ENCODE measurements at places on chromosomes 3 and 15.

GRCh38 chr3:100898681-100899080 is 94.5 kb downstream of the ABI3BP start:
- no peak for DNase-seq

- peak; percentile 30 for DNase-seq
These were observed 674 bp downstream of the SERP1 start for GRCh38 chr3:150545419-150546225.

- peak; percentile 49 for DNase-seq
These were observed 1013.6 kb downstream of the ROBO1 start for GRCh38 chr3:78754066-78754743.

- DNase-seq: peak; percentile 26
These were observed 230.3 kb upstream of the TLE3 start for GRCh38 chr15:70327856-70328678.

DNA sequence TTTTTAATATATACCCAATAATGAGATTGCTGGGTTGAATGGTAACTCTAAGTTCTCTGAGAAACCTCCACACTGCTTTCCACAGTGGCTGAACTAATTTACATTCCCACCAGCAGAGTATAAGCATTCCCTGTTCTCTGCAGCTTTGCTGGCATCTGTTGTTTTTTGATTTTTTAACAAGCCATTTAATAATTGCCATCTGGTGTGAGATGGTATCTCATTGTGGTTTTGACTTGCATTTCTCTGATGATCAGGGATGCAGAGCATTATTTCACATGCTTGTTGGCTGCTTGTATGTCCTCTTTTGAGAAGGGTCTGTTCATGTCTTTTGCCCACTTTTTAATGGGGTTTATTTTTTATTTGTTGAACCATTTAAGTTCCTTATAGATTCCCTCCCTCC is 75.0 kb upstream of the EPHB3 start:
- no peak for DNase-seq

- no peak for DNase-seq
These were observed 490 bp upstream of the ALAS1 start for GRCh38 chr3:52197499-52197841.

- no peak for DNase-seq
These were observed 1.7 kb upstream of the VPS18 start for GRCh38 chr15:40892447-40893012.

DNA sequence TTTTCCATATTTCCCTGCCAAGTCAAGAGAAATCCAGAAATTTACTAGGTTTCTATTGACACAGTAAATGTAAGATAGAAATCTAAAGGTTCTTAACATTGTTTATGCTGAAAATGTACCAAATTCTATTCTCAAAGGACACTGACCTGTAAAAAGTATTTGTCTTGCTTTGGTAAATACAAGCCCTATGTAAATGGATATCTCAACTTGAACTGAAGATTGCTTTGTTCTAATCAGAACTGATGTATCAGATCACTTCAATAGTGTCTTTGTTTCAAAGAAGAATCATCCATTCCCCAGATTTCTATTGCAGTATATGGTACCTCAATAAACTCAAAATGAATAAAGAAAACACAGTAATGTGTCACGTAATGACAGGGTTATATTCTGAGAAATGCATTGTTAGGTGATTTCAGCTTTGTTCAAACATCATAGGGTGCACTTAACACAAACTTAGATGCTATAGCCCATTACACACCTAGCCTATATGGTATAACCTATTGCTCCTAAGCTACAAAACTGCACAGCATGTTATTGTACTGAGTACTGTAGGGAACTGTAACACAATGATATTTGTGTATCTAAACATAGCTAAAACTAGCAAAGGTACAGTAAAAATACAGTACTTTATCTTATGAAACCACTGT is 143.5 kb upstream of the NECTIN3 start:
- no peak for DNase-seq

GRCh38 chr3:21169948-21170347 is 581.1 kb downstream of the ZNF385D start:
- DNase-seq: no peak

- no peak for DNase-seq
These were observed 569.6 kb upstream of the ROBO2 start for GRCh38 chr3:76470285-76470684.

- DNase-seq: no peak
These were observed 25.5 kb upstream of the HHATL start for GRCh38 chr3:42728056-42728455.

- DNase-seq: peak; percentile 24
These were observed 216.3 kb downstream of the IGSF11 start for GRCh38 chr3:118818386-118818785.

DNA sequence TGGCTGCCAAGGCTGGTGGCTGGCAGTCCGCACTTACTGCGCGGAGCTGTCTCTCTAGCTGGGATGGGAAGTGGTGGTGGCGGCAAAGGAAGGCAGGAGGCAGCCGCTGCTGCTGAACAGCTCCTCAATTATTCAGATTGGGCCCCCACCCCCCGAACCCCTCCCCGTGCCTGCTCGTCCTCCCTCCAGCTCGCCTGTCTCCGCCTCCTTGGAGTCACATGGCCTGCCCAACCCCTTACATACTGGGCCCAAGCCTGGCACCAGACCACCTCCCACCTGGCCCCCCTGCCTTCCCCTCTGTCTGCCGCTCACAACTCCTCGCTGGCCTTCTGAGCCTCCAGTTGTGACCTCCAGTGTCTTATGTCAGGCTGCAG is at the start of gene SLC7A14:
TSS of gene SLC7A14 (minus strand) at position 139 of the 374 bp plus-strand sequence. CDS start 59,139 bp downstream, outside the sequence.
- DNase-seq: no peak

GRCh38 chr3:49723296-49723627 is 489 bp downstream of the GMPPB start:
- peak; percentile 45 for DNase-seq

- no peak for DNase-seq
These were observed 32.4 kb upstream of the HES1 start for GRCh38 chr3:194103505-194103904.

- no peak for DNase-seq
These were observed 43.0 kb downstream of the TP53BP1 start for GRCh38 chr15:43449981-43450380.

DNA sequence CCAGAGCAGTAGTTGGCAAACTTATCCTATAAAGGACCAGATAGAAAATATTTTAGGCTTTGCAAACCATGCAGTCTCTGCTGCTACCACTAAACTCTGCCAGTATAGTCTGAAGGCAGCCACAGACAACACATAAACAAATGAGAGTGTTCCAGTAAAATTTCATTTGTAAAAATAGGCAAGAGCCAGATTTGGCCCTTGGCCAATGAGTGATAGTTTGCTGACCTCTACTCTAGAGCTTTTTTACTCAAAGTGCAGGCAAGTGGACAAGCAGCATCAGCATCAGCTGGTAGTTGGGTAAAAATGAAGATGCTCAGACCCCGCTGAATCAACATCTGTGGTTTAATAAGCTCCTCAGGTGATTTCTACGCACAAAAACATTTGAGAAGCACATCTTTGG is 269.8 kb downstream of the NTRK3 start:
- no peak for DNase-seq

DNA sequence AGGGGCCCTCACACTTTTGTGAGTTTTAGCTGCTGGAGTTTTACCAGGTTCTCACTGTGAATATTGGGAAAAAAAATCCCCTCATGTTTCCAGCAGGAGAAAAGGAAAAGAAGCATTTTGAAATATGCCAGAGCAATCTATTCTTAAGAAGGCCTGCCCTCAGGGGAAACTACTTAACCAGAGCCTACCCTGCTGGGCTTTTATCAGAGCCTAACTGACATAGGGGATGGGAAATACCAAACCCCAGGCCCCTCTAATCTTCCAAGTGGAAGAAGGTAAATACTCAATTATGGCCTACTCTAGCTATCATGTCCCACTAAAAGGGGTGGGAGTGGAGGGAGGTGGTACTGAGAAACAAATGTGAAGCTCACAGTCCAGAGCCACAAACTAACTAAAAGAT is 68.7 kb upstream of the NMNAT3 start:
- DNase-seq: no peak

DNA sequence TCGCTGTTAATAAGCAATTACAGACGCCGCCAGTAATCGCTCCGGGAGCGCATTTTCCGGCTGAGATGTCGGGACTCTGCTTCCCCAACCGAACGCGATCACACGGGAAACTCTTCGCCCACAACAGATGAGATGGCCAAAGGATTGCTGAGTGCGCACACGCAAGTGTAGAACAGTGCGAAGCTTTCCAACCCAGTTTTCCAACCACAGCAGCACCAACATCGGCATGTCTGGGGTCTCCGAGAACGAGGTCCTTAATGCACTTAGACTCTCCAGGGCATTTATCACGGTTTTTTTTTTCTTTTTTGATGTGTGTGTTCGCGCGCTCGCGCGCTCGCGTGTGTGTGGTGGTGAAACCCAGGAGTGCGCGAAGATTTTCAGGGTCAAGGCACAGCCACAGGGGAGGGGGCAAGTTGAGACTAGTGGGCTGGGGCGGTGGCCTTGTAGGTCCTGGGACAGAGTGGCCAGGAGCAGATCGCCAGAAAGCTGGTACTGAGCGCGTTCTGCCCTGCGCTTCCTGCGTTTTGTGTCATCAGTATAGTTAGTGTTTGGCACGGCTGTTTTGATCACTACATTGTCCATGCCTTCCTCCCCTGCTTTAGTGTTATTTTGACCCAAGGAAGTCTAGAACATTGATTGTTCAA is 1.8 kb upstream of the EOMES start:
- no peak for DNase-seq

- DNase-seq: no peak
These were observed 32.1 kb downstream of the POMGNT2 start for GRCh38 chr3:43073836-43074220.

DNA sequence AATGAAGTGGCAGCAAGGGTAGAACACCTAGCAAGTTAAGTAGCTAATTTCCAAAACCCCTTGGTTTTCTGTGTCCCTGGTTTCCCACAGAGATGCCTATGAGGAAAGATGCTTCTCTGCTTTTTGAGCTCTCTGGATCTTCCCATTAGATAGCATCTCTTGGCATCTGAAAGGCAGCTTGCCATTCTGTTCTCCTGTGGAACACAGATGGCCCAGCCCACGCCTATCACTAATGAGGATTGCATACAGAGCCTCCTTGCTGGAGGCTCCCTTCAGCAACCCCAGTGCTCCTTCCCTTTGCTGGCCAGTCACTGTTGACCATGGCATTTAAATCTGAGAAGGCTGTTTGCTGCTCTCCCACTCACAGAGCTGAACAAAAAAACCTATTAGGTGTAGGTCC is 34.4 kb upstream of the ETV5 start:
- DNase-seq: no peak

DNA sequence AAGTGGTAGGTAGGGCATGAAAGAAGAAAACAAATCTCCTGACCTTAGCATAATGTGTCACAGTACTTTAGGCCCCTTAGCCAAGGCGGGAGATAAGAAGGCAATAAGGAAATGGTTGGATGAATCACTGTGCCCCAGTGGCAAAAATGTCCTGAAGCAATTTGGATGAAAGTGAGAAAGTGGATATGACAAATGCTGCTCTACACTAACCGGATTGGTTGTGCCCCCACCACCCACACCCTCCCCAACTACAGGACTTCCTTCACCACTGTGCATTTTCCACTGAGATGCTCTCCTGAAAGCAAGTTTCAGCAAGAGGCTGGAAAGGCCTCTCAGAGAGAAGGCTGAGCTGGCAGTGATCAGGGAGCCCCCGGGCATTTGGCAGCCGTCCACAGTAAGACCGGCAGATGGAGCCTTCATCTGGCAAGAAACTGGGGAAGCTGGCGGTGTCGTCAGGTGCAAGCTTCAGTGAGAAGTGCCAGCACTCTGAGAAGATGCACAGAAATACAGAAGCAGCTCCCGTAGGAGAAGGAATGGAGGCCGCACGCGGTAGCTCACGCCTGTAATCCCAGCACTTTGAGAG is 63.8 kb downstream of the ATP1B3 start:
- peak; percentile 97 for DNase-seq

GRCh38 chr3:171186817-171187500 is 160.4 kb upstream of the SLC2A2 start:
- DNase-seq: no peak

GRCh38 chr15:39320886-39321285 is 260.0 kb upstream of the THBS1 start:
- no peak for DNase-seq

DNA sequence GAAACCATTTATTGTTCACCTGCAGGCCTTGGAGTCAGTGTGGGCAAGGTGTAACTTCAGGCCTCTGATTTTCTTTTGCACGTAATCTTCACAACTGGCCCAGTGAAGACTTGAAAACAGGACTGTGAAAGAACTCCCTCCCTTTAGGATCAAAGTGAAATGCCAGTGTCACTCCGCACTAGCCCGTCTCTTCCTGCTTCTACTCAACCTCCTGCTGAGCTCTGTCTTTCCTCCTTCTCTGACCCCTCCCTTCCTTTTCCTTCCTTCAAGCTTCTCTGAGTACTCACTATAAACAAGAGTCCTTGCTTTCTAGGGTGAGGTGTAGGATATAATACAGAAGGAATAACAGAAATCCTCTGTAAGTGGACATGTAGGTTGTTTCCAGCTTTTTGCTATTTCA is 28.5 kb downstream of the TMEM41A start:
- DNase-seq: no peak

DNA sequence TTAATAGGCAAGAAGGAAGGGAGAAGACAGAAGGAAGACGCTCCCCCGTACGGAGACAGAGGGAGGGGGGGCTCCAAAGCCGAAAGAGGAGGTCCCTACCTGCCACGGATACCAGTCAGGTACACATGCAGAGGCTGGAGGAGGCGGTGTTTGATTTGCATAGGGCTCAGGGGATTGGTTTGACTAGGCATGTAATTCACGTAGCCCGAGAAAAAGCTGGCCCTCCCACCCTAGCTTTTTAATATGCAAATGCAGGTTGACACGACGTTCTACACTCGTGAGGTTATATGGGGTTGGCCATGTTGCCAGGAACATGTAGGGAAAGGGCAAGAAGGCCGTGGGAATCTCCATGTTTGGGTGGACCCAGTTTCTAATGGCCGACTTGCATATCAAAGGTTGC is 29.8 kb downstream of the ZNF592 start:
- DNase-seq: no peak

GRCh38 chr3:106840319-106840718 is 536.9 kb upstream of the CCDC54 start:
- DNase-seq: no peak

DNA sequence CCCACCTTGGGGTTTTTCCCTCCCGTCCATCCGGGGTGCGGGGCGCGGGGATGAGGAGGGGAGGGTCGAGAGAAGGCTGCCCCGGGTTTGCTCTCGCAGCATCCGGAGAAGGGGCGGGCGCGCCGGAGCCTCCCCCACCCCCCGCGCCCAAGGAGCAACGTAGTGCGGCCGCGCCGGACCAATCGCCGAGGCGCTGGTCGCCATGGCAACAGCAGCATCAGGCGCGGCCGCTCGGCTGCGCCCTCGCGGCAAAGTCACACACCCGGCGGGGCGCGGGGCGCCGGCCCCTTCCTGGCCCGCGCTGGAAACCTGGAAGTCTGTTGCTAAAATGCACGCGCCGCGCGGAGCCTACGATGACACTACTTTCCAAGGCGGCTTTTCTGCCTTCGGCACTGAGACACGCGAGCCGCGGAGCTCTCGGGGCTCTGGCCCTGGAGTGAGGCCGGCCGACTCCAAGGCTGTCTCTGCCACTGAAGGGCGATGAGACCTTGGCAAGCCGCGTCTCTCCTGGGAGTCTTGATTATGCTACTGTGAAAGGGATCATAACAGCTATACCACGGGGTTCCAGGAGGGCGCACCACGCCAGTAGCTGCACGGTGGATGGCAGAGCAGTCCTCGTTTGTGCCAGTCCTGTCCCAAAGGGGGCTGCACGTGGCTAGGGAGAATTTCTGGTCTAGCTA is at the start of gene IQSEC1:
TSS of gene IQSEC1 (minus strand) at position 104 of the 680 bp plus-strand sequence. CDS start 415 bp downstream, outside the sequence.
- no peak for DNase-seq

GRCh38 chr3:18791752-18792151 is 356.6 kb upstream of the KCNH8 start:
- no peak for DNase-seq
